ENCODE measurements at places on chromosomes 5 and 9.

DNA sequence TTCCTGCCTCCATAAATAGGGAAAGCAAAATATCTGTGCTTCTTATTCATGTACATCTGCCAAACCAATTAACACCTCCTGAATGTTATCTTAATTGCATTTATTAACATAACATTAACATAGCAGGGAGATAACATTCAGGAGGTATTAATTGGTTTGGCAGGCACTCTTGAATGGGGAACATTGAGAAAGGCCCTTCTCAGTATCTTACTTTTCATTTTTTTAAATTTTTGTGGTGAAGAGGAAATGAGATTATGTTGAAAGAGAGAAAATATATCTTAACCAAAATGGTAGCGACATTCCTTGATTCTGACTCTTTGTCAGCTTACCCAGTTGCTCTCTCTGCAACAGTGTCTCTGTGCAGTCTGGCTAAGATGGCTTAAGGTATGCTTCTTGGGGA lies 100.4 kb upstream of the TLE1 start:
- DNase-seq, result no peak

- no peak for DNase-seq
Observed at GRCh38 chr9:112558476-112558875, 71.8 kb downstream of the KIAA1958 start.

GRCh38 chr5:125196481-125197111 lies 450.2 kb upstream of the ZNF608 start:
- no peak for DNase-seq

GRCh38 chr5:68420476-68421344 lies 205.2 kb downstream of the PIK3R1 start:
- DNase-seq, result no peak

- DNase-seq, result no peak
Observed at GRCh38 chr9:103949096-103949495, 145.0 kb upstream of the SMC2 start.

DNA sequence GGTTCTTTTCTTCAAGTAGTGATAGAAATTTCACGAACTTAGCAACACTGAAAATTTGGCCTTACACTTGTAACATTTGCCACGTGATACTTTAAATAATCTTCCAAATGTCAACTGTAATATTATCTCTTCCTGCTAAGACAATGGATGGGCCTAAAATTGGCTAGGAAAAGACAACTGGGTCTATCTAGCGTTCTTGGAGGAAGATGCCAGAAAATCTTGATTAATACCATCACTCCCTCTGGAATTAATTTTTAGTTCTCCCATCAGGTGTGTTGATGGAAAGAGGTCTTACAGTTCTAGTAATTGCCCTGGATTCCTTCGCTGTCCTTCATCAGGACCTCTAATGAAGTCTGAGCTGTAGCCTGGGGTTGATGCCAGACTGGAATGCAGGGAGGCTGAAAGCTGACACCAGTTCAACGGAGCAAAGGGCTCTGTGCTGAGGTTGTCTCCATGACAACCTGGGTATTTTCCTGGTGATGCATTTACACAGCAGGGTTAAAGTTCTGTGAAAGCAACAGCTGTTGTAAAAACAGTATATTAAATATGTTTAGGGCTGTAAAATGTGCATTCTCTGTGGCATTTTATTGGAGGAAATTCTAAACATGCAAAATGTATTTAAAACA lies 92.3 kb downstream of the GAS1 start:
- peak; percentile 89 for DNase-seq

DNA sequence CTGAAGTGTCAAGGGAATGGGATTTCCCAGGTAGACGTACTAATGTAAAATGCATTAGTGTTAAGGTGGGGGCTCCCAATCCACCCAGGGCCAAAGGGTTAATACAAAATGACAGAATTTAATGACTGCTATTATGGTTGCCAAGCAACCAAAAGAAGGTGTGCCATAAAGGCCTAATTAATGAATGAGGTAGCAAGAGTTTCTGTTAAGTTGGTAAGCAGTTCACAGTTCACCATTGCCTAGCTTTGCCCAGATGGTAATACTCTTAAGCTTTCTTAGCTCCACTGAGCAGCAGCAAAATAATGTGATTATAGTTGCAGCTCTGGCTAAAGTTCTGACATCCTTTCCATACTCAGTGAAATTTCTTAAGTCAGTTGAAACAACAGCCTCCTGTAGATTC lies 211.7 kb downstream of the DENND1A start:
- no peak for DNase-seq

- DNase-seq, result no peak
Observed at GRCh38 chr5:42074353-42074752, 149.3 kb downstream of the FBXO4 start.

DNA sequence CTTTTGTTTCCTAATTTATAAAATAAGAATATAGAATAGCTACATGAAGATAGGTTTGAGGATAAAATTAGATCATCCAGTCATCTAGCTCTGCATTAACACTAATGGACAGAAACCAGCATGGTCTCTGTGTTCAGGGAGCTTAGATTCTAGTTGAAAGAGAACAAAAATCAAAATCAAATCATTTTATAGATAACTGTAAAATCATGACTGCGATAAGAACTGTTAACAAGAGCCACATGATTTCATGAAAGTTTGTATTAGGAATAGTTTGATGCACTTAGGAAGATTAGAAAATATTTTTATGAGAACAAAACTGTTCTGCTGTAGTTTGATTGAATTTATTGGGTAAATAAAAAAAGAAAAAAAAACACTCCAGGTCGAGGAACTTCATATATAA lies 1074.7 kb downstream of the MAT2B start:
- DNase-seq, result no peak

GRCh38 chr5:83993803-83994202 lies 273.1 kb upstream of the HAPLN1 start:
- DNase-seq, result no peak

DNA sequence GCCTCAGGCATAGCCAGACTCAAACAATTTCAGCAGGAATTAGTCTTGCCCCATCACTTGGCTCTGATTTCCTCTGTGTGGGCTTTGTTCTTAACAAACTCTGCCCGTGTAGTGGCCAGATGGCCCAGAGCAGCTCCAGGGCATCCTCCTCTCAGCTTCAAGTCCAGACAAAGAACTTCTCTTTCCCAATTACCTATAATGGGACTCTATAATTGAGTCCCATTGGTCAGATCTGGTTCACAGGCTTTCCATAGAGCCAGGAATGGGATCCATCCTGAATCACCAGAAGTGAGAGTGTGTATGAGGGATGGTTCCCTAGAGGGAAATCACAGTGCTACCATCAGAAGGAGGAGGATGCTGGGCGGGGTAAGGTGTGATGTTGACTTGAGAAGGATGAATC lies 515.8 kb downstream of the KIF4B start:
- no peak for DNase-seq

DNA sequence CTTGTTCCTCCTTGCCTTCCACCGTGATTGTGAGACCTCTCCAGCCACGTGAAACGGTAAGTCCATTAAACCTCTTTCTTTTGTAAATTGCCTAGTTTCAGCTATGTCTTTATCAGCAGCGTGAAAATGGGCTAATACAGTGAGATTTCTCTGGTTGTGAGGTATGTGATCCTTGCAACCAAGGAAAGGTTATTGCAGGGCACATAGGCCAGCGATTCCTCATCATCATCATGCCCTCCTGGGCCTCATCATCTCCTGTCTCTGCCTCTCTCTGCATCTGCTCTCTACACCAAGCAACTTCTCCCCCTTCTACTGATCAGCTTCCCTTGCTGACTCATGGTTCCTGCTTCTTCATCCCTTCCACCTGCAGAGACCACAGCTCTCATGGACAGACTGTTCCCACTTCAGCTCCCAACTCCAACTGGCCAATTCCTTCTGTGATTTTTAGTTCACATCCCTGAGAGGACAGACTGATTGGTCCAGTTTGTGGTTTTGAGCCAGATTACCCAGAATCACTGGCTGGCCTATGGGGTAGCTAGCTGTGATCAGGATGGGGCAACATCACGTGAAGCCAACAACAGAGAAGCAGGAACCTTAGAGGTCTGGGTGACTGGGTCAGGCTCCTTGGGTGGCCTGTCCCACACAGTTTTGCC lies 53.1 kb downstream of the LIX1 start:
- DNase-seq, result no peak

DNA sequence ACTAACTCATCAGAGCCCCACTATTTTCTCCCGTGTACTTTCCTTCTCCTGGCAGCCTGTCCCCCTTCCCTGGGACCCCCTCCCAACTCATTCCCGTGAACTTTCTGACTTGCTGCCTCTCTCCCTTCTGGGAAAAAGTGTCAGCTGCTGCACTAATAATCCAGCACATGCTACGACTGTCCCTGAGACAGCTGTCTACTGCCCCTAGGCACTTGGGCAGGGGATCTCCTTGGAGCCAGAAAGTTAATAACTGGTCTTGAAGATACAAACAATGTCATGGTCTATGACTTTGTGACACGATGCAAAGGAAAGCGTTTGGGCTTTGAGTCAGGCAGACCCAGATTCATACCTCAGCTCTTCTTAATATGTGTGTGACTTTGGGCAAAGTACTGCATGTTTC lies 10.1 kb upstream of the RNF183 start:
- no peak for DNase-seq

GRCh38 chr9:86099701-86100364 lies 475 bp upstream of the GOLM1 start:
- DNase-seq, result no peak

DNA sequence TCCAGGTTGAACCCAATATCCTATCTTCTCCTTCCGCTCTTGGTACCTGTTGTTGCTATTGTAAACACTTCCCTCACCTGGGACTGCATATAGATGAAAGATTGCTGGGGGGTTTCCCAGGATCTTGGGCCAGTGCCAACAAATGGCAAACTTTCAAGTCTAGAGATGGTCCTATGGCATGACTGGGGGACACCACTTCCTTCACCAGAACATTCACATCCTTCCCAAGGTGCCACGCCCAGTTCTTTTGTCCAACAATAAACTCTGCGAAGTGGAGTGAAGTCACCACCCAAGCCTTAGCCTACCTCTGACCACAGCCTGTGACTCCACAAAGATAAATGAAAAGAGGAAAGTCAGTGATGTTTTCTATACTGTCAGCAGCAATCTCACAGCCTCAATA lies 34.4 kb downstream of the DOCK8 start:
- no peak for DNase-seq

- DNase-seq, result no peak
Observed at GRCh38 chr9:116843863-116844620, 156.9 kb downstream of the TRIM32 start.

DNA sequence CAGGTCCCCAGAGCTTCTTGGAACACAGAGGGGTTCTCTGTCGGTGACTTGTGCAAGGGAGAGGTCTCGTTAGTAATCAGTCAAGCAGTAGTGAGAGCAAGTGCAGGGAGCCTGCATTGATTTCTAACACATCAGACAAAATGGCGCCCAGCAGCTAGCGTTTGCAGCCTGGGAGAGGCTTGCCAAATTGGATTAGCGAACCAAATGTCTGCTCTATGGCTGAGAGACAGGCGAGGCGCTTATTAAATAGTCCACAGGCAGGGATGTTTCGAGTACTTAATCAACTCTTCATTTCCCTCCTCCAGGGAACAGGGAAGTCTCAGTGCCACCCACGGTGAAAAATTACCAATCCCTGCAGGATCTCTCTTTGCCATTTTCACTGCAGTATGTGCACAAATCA lies 131.4 kb upstream of the SHB start:
- no peak for DNase-seq

DNA sequence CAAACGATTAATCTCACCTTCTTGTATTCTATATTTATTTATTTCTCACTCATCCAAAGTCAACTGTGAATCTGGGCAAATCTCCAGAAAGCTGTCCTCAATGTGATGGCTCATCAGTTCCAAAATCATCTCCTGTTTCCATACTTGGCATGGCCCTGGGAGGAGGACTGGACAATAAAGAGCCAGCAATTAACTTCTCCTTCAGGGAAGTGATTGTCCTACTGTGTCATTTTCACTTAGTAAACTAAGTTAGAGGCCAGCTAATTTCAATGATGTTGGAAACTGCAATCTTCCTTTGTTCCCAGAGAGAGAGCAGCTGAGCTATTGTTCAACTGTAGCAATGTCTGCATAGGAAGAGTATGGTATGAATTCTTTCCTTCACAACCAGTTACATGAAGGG lies 17.5 kb downstream of the CDH12 start:
- DNase-seq, result no peak

GRCh38 chr9:126160067-126160853 lies 166.4 kb upstream of the MVB12B start:
- no peak for DNase-seq

DNA sequence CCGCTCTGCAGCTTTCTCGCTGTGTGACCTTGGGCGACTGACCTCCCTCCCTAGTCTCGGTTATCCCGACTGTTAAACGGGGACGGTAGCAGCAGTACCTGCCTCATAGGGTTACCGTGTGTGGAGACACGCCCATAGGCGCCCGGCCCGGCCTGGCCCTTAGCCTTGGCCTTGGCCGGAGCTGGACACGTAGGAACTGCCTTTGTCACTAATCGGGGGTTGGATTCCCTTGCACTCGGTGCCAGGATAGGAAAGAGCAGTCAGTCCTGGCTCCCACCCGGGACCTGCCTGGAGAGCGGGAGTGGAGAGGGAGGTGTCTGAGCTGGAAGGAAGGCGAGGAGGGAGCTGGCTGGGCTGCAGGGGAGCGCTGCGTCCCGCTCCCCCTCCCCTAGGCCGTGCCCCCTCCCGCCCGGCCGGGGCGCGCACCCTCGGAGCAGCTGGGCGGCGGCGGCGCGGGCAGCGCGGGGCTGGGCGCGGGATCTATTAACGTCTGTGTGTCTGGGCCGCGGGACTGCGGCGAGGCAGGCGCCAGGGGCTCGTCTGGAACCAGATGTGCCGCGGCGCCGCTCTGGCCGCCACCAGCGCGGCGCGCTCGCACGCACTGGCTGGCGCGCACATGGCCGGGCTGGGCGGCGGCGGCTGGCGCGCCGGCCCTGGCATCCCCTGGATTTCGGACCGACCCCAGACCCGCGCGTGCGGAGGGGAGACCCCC lies 31.7 kb downstream of the PRRX2 start:
- DNase-seq, result no peak

- DNase-seq, result no peak
Observed at GRCh38 chr9:91516777-91517176, 93.1 kb upstream of the NFIL3 start.

- no peak for DNase-seq
Observed at GRCh38 chr9:15433661-15434060, 11.0 kb downstream of the SNAPC3 start.

DNA sequence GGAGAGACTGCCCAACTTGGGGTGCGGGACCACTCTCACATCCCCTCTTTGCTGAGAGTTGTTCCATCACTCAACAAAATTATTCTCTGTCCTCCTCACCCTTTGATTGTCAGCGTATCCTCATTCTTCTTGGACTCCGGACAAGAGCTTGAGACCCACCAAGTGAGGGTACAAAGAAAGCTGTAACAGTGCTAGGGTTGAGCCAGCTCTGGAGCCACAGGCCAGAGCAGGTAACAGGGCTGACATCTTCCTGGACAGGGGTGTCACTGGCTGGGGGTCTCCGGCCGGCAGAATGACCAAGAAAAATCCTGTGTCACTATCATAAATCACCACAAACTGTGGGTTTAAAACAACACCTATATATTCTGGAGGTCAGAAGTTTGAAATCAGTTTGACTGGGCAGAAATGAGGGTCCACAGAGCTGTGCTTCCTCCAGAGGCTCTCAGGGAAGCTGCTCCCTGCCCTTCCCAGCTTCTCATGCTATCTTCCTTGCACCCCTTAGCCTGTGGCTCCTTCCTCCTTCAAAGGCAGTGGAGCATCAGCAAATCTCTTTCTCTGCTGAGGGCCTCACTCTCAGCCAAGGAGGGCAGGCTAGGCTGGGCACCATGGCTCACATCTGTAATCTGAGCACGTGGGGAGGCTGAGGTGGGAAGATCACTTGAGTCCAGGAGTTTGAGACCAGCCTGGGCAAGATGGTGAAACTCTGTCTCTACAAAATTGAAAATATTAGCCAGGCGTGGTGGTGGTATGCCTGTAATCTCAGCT lies 4.1 kb upstream of the BBLN start:
- DNase-seq, result no peak

GRCh38 chr9:107447081-107447480 lies 42.5 kb downstream of the KLF4 start:
- no peak for DNase-seq

Measured in iPS DF 19.7 (cell line).